RPMI7951 (cell line): ENCODE measurements at places on chromosomes 6 and 20. TPM values are rescaled to one million over a fixed set of nuclear protein-coding genes. Genes with fewer than 3 reads are reported as not detected.
A peak's percentile ranks its signal among the peaks of the same experiment; 100 is the strongest.

Gene GSTA2
- total RNA-seq: not detected in 2 replicates

Gene LRP11
- total RNA-seq: 67.0 and 67.4 TPM in 2 replicates

Gene MRPS10
- total RNA-seq: 65.0 and 72.9 TPM in 2 replicates

Gene SRMS
- total RNA-seq: not detected in 2 replicates

- no peak for DNase-seq
These were observed 23.2 kb downstream of the CHRNA4 start for GRCh38 chr20:63337786-63338420.

- no peak for DNase-seq
These were observed 49.4 kb downstream of the PYGB start for GRCh38 chr20:25297141-25297905.

- DNase-seq: no peak
These were observed 47.0 kb downstream of the ZDHHC14 start for GRCh38 chr6:157427969-157428368.

DNA sequence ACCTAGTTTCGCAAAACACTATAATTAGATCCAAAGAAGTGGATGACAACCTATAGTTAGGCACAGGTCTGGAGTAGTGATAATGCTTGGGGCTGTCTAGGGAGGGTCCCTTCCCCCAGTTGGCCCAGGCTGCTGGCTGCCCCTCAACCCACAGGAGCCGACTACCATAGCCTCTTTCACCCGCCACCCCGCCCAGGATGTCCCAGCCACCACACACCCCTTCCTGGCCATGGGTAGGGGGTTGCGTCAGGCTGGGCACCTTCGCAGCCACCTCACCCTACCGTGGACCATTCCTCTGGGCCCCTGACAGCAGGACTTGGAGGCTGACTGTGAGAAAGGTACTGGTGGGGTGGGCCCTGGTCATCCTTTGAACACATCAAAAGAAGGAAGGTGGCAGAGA, 8.5 kb downstream of the TFEB start:
- DNase-seq: no peak

GRCh38 chr20:63087236-63087871, 80.6 kb upstream of the BHLHE23 start:
- DNase-seq: no peak

DNA sequence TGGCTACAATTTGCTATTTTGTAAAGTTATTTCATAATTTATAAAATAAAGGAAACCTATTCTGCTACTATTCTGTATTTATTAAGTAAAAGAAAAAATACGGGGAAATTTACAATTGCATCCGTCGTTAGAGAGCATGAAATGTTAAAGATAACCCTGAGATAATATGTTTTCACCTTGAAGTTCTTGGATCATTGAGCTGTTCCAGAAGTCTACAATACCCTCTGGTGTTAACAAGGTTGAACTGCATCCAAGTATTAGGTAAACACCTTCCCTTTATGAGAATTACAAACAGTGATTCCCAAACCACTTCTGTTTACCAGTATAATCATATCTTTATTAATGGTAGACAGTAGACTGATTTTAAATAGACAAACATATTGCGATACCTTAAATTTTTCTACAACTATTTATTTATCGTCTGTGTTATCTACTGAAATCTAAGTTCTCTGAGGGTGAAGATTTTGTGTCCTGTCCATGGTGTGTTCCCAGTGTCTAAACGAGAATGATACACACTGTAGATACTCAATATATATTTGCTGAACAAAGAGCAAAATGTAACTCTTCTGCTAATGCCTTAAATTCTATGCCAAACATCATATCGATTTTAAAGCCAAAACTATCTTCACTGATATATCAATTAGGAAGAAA, 28.2 kb downstream of the TBC1D32 start:
- peak; percentile 46 for DNase-seq

DNA sequence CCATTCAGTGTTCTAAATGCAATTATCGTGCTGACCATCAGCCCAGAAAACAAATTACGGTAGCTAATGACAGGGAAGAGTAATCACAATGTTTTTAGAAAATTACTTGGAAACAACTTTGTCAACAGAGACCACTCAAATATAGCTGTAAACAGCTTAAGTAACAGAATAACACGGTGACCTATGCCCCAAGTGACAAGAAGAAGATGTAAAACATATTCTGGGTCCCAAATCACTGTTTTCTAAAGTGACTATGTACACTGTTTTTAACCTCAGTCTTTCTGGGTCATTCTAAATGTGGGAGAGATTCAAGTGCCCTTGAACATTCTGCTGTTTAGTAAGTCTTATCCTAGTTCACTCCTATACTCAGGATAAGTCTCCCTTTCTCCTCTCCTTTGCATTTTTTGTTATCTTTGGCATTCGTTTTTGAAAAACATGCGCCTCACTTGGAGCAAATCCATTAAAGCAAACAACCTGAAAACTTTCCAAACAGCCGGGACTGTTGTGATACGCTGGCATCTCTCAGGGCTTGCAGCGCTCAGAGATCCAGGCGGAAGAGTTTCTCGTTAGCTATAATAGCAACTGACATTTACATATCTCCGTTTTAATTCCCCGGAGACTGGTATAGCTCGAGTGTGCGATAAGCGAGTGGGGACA, 114.5 kb upstream of the SOX4 start:
- DNase-seq: peak; percentile 15

DNA sequence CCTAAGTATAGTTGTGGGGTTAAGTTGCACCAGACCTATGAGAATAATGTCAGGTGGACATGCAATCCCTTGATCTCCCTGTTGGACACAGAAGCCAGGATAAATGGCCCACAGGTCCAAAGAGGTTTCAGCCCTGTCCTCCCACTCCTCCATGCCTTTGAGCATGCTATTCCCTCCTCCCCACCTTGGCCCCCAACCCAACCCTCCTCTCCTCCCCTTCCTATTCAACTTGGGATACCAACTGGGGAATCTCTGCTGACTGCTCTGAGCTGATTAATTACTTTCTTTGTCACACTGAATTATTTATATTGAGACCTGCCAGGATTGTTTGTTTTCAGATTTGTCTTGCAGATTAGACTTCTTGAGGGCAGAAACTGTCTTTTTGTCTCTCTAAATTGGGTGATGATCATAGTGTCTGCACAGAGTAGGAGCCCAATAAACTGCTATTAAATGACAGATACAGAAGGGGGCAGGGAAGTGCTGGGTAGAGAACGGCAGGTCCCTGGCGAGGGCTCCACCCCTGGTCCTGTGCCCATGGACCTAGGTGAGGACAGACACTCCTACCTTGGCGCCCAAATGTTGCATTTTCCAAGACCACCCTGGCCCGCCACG, 120.9 kb downstream of the UNC5CL start:
- no peak for DNase-seq

DNA sequence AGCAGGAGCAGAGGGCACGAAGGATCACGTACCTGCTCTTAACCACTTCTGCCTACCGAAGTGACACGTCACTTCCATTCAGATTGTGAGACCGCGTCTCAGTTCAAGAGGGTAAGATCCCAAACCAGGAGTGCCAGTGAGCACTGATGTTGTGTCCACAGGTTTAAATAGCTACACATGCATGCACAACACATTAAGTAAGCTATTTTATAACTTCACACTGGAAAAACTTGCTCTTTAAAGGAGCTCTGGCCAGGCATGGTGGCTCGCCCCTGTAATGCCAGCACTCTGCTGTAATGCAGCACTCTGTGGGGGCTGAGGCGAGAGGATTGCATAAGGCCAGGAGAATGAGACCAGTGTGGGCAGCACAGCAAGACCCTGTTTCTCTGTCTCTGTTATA, 21.1 kb downstream of the ABHD12 start:
- DNase-seq: no peak

GRCh38 chr20:10594296-10594868, 79.4 kb downstream of the JAG1 start:
- DNase-seq: no peak

DNA sequence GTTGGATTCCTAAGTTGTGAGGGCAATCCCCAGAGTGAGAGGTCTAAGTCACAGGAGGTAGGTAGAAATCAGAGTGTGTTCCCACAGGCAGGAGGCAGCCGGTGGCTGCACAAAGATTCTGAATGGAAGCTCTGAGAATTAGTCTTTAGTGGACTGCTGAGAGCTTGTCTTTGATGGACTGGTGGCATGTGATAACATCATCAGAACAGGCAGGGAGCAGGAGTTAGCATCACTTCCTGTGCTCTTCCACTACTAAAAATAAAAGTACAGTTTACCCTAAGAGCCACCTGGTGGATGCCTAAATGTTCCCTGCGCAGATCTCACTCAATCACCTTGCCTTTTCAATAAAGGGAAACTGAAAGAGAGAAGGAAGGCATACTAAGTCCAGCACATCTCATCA, 294.6 kb upstream of the POU3F2 start:
- no peak for DNase-seq
